ENCODE measurements at places on chromosomes 11 and 22.

DNA sequence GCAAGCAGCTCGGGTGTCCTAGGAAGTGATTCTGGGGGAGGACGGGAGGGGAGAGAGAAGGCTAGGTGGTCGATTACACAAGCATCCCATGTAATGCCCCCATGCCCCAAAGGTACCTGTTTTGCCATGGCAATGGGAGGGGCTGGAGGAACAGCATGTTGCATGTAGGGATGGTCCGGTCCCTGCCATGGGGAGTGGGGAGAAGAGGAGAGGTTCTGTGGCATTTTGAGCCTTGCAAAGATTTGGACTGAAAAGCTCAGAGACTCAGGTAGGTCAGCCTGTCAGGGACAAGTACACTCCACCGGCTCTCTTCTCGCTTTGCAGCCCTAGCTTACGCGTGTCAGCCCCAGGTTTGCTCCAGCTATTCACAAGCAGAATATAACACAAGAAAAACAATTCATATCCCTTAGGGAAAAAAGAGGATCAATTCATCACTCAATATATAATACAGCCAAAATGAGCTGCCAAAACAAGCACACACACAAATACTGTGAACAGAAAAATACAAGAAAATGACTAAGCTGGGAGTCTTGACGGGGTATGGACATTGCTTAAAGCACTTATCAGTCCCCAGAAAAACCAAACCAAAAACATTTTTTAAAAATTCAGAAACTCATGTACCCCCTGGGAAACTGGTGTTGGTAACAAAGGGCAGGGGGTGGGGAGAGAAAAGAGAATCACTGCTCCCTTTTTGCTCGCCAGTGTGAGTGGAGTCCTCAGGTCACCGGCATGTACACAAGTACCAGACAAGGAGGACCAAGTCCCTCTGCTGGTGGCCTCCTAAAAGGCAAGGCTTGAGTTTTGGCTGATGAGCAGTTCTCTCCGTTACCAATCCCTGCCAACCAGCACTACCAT lies 21.6 kb downstream of the APOL5 start:
- DNase-seq, result no peak

GRCh38 chr22:27416511-27417420 lies 384.8 kb downstream of the MN1 start:
- DNase-seq, result no peak

DNA sequence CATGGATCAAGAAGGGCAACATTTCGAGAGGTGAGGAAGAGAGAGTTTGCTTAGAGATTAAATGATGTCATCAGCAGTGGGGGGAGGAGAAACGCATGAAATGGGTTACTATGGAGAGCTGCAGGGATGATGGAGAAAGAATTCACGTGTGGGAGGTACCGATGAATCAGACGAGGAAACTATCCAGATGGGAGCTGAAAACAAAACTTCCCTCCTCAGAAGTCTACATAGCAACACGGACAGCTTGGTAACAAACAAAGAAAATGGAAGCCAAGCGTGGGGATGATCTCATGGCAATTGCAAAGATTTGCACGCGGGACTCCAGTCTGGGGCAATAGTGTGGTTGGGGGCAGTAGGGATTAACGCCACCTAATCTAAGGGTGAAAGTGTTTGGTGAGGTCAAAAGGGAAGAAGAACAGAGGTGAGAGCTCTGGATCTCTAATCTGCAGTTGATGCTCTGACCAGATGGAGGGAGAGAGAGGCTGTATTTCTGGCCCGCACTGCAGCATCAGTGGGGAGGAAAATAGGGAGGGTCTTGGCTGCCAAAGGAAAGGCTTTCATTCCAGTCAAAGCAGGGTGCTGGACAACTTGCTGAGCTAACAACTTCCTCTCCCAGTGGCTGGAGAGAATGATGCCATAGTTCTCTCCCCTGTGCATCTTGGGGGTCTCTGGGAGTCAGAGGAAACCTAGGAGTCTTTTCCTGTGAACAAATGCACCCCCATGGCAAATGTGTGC lies 43.4 kb upstream of the CSNK2A3 start:
- DNase-seq, result no peak

- DNase-seq, result no peak
Measured at GRCh38 chr11:8631395-8632118, 37.5 kb upstream of the STK33 start.

DNA sequence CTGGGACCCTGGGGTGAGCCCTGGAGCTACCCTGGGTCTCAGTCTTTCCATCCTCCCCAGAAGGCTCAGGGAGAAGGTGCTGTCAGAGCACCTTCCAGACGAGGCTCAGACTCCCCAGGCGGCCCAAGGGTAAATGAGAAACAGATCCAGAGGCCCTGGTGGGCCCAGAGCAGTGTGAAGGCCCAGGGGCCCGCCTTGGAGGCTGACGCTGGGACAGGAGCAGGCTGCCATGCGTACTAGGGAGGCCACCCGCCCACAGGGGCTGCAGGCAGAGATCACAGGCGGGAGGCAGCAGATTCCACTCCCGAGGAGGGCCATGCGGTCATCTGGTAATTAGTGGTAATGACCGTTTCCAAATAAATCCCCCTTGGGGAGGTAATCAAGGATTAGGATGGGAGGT lies 5.2 kb downstream of the WNT11 start:
- no peak for DNase-seq

DNA sequence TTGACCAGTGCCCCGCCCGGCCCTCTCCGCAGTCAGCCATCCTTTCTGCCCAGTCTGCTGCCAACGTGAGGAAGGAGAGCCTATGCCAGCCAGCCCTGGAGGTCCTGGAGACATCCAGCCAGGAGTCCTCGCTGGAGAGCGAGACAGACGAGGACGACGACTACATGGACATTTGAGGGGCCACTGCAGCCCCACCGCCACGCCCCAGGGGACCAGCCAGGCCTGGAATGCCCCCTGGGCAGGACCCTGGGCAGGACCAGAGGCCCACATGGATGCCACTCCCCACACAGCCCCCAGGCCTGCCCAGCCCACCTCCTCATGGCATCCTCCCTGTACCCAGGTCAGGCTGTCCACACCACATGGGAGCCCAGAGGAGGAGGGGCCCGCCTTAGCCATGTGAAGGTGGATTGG lies 3.3 kb upstream of the SUSD2 start:
- DNase-seq, result no peak

GRCh38 chr11:64364435-64364834 lies 5.5 kb downstream of the RPS6KA4 start:
- DNase-seq, result no peak

DNA sequence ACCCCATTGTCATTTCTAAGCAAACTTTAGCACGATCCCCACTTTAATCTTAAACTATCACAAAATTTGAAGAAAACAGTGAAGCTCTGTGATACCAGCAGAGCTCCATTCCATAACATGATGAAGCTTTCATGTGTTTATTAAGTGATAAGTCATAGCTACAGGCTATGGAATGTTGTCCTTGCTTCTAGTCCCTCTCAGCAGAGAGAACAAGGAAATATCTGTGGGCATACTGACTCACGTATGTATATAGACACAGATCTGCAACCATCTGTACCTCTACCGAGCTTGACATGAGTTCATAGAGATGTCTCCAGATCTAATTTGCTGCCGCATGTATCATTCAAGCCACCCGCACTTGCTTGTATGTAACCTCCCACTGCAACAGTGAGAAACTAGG lies 588.9 kb downstream of the ETS1 start:
- no peak for DNase-seq

DNA sequence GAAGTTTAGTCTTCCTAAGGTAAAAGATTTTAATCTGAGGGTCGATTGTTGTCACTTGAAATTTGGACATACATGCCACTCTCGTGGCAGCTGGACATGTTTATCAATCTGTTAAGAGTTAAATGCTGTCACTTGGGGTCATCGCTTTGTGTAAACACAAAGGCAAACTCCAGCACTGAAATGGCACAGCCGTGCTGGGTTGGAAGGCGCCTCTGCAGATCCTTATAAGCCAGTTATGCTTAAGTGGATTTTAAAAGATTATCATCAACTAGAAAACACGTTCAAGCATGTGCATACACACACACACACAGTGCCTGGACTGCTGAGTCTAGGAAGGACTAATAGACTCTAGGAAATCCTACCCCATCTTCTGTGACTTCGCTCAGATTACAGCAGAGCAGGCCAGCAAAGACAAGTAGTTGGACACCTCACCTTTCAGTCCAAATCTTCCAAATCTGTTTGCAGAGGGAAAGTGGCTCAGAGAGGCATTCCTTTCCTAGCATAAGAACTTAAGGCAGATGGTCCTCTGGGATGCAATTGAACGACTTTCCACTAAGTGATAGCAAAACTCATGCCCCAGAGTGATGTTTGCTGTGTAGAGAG lies 83.7 kb downstream of the CACNG2 start:
- DNase-seq, result no peak

GRCh38 chr11:115325523-115325922 lies 178.7 kb downstream of the CADM1 start:
- no peak for DNase-seq

DNA sequence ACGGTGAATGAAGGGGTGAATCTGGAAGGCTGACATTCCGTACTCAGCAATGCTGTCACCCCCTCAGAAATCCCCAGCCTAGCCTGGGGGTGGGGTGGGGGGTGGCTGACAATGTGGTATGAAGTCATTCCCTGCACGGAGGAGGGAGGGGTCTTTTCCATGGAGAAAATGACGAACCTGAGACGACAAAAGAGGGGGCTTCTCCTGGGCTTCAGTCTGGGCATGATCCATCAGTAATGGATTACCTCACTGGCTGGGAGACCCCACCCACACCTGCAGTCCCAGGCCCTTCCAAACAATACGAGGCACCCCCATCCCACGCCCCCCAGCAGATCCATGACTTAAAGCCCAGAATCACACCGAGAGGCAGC lies 1.0 kb downstream of the KIAA0930 start:
- no peak for DNase-seq

DNA sequence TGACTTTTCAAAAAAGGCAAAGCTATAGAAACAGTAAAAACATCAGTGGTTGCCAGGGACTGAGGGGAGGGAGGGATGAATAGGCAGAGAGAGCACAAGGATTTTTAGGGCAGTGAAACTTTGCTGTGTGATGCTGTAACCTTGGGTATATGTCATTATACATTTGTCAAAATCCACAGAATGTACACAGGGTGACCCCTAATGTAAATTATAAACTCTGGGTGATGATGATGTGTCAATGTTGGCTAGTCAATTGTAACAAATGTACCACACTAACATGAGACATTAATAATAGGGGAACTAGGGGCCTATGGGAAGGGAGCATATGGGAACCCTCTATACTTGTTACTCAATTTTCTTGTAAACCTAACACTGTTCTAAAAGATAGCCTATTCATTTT lies 24.8 kb downstream of the RIBC2 start:
- DNase-seq, result no peak

DNA sequence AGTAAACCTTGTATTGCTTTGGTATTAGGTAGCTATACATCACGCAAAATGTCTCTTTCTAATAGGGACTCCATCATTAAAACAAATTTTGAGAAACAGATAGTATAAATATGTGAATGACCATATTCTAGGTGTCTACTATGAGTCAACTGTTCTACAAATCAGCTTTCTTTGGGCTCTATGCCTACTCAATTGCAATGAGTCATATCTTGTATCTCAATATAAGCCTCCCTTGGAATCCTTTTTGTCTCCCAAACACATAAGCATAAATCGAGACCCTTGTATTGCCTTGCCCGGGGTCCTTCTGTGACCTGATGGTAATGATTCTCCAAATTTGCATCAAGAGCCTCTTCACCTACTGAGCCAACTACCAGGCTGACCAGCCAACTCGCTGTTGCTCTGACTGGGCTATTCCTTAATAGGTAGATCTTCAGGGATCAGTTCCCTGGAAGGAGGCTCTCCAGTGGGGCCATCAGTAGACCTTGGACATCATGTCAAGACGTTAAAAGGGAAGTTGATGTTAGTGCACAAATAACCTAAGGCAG lies 22.2 kb downstream of the BLID start:
- DNase-seq, result no peak

DNA sequence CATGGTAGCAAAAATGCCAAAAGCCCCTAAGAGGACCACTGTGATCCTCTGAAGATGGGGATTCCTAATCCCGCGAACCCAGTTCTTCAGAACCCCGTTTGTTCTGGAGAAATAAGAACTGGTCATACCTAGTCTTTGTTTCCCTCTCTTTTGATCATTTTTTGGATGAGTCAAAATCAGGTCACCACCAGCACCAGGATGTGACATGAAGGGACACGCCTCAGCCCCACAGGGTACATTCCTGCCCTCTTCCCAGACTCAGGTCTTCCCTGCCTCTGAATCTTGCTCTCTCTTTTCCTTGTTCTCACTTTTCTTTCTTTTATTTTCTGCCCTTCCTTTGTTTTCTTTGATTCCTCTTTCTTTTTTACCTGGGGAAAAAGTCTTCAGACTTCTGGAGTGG lies 14.6 kb upstream of the ANO1 start:
- no peak for DNase-seq

- DNase-seq, result peak; percentile 45
Measured at GRCh38 chr11:67271541-67272284, 5.4 kb downstream of the GRK2 start.

Measured in T-helper 9 cell (primary cell).